WTC11 (cell line): ENCODE measurements at places on chromosomes 2 and 18.

- DNase-seq = no peak
These were observed 1025.8 kb upstream of the CNTNAP5 start for GRCh38 chr2:122999258-122999657.

- DNase-seq = no peak
These were observed 300.0 kb upstream of the HS6ST1 start for GRCh38 chr2:128618642-128619041.

DNA sequence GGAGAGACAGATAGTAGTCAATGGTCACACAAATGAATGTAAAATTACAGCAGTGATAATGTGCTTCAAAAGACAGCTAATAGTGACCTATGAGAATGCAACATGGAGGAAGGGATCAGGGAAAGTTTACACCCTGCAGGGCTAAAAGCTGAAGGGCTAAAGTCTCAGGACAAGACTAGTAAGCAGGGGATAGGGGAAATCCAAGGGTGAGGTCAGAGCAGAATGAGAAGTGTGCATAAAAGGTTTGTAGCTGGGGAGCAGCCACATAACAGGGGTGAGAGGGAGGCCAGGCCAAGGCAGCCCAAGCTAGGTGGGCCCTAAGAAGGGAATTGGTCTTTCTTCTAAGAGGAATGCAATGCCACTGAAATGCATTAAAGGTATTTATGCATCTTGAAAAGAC, 746.3 kb downstream of the SATB2 start:
- no peak for DNase-seq

DNA sequence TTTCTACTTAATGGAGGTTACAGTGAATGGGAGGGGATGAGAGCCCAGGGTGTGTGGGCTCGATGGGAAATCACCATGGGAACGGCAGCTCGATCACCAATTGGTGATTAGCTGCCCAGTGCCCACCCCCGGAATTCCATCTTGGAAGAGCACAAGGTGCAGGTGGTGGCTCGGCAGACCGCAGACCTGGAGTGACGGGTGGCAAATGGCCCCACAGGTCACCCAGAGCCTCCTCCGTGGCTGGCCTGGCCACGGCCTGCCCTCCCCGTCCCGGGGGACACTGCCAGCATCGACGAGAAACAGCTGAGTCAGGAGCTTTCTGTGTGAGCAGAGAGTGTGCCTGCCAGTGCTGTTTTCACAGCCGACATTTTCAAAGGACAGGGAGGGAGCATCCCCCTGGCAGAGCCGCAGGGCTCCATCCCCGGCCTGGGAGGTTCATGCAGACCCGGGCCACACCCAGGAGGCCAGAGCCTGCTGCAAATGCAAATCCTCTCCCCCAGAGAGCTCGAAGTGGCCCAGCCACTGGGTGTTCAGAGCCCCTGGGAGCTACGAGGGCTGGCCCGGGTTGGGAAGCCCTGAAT, 176.4 kb upstream of the MYT1L start:
- no peak for DNase-seq
